ENCODE measurements at places on chromosomes 11 and 22.
A peak's percentile ranks its signal among the peaks of the same experiment; 100 is the strongest.

- DNase-seq: peak; percentile 1
These were observed 8.6 kb downstream of the DNHD1 start for GRCh38 chr11:6505577-6506240.

GRCh38 chr11:111531687-111532364, 8.7 kb upstream of the LAYN start:
- no peak for DNase-seq

DNA sequence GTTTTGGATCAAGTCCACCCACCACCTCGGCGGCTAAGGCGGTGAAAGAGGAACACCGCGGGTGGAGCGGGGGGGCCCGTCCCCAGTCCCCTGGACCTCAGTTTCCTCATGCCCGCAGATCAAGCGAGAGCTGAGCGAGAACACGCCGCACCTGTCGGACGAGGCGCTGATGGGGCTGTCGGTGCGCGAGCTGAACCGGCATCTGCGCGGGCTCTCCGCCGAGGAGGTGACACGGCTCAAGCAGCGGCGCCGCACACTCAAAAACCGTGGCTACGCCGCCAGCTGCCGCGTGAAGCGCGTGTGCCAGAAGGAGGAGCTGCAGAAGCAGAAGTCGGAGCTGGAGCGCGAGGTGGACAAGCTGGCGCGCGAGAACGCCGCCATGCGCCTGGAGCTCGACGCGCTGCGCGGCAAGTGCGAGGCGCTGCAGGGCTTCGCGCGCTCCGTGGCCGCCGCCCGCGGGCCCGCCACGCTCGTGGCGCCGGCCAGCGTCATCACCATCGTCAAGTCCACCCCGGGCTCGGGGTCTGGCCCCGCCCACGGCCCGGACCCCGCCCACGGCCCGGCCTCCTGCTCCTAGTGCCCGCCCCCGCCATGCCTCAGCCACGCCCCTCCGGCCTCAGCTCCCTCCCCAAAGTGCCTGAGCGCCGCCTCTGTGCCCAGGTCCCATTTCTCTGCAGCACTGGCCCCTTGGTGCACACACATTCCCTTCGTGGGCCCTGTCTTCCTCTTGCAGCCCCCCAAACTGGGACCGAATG, 12.7 kb downstream of the MAFF start:
- DNase-seq: no peak

GRCh38 chr11:44725757-44726282, 942 bp upstream of the TSPAN18 start:
- no peak for DNase-seq

GRCh38 chr22:32744176-32744959, 57.1 kb upstream of the TIMP3 start:
- DNase-seq: no peak

GRCh38 chr22:39678862-39679490, 108.4 kb downstream of the CACNA1I start:
- no peak for DNase-seq

GRCh38 chr11:85394283-85394682, 232.9 kb downstream of the DLG2 start:
- peak; percentile 25 for DNase-seq

DNA sequence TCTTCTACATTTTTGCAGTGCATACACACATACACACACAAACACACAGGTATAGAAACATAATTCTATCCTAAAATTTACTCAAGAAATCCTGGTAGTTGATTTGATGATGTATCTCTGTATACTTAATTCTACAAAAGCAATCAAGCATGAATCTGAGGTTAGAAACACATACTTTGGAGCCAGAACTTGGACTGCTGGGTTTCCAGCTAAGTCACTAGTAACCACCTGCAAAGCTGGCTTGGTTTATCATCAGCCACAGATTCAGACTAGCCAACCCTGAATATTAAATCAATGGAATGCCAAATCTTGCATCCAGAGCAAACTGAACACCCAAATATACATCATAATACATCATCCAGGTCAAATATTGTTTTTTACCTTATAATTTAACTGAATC, 24.8 kb upstream of the POU2AF2 start:
- DNase-seq: no peak

DNA sequence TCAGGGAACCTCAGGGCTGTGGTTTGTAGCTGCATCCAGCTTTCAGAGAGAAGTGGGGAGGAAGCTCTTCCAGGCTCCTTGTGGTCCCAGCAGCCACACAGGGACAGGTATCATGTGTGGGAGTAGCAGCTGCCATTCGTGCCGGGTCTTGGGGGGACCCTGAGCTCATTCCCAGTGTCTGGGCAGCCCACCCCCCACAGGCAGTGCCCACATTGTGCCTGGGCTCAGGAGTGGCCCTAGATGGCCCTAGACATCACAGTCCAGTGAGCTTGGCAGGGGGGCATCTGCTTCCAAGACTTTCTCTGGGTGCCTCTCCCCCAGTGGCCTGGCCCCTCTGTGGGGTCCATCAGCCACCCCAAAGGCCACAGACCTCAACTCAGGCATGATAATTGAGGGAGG, 619.7 kb downstream of the BRD1 start:
- no peak for DNase-seq

GRCh38 chr11:118240999-118241763, 11.0 kb downstream of the MPZL3 start:
- DNase-seq: no peak

- no peak for DNase-seq
These were observed 94.7 kb downstream of the SERGEF start for GRCh38 chr11:17918049-17918605.

All from SHP77 (cell line).